Right forelimb (tissue), 1 donor: ENCODE measurements at places on chromosomes 11 and 22.

DNA sequence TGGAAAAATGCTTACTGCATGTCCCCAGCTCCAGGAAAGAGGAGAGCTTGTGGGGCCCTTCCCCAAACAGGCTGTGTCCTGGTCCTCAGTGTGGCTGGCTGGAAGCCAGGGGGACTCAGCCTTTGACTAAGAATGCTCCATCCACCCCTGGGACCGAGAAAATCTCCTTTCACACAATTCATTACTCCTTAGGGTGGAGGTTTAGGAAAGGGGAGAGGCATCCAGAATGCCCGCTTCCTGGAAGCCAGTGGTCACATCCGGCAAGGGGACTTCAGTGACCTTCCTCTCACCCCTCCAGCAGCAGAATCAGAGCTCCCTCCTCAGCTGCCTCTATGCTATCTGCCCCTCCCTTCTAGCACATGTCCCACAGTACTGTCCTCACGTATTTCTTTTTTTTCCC is 21.9 kb downstream of the ATG16L2 start:
- DNase-seq, result no peak

DNA sequence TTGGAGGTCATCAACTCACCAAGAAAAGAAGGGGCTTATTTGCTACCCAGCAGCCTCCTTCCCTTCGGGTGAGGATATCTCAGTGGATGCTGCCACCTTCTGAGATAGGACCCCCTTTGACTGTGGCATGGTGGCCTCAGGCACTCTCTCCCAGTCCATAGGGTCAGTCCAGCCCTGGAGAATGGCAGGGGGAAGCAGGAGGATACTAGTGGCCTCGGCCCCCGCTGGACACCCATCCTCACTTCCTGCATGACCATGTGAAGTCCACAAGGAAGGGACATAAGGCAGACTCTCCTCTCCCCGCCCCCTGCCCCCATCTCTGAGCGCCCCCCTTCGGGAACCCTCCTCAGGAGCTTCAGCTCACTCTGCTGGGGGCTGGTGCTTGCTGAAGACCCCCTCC is 24.4 kb downstream of the TPBGL start:
- DNase-seq, result peak; percentile 38

GRCh38 chr11:11296434-11296833 is 56.6 kb downstream of the CSNK2A3 start:
- DNase-seq, result no peak

DNA sequence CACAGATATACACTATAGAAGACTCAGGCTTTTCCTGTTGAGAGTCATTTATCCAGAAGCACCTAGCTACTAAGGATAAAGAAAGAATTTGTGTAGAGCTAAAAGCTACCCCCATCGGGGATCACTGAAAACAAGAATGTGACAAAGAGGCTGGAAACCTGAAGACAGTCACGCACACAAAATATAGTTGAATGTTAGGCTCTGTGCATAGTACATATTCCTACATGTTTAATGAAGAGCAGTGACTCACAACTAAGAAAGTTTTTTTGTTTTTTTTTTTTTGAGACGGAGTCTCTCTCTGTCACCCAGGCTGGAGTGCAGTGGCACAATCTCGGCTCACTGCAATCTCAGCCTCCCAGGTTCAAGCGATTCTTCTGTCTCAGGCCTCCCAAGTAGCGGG is 8.4 kb downstream of the OR10V1 start:
- no peak for DNase-seq

DNA sequence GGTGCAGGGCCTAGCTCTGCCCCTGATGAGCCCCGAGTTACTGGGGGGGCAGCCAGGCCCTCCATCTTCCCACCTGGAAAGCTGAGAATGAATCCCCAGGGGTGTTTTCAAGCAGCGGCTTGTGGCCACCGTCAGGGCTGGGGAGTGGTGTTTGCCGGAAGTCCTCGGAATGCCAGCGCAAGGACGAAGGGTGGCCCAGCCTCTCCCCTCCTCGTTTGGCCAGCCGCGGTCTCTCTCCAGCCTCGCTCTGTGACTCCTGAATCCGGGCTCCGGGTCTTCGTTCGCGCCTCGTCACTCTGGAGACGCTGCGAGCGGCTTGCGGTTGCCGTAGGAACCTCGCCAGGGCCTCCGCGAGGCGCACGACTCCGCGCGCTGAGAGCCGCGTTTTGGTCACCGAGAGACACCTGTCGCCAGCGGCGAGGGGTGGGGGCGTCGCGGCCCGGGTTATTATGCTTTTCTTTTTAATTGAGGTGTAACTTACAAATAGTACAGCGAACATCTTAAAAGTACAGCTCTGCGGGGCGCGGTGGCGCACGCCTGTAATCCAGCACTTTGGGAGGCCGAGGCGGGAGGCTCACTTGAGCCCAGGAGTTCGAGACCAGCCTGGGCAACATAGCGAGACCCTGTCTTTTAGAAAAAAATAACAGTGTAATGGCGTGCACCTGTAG is 6.3 kb upstream of the KDELR3 start:
- peak; percentile 84 for DNase-seq

DNA sequence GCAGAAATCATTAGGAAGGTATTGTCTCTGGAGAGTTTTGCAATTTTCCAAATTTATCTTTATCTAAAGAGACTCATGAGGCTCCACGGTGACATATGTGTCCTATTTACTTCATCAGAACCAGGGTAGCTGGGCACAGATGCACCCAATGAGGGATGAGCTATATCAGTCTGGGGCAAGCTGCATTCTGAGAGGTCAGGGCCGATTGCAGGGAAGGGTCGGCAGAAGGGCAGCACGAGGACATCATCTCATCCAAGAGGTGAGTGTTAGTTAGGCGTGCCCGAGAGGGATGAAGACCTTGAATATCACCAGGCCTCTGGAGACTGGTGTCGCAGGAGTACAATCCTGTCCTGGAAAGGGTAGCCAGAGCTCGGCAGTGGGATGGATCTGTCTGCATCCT is 41.0 kb upstream of the SPON1 start:
- no peak for DNase-seq

DNA sequence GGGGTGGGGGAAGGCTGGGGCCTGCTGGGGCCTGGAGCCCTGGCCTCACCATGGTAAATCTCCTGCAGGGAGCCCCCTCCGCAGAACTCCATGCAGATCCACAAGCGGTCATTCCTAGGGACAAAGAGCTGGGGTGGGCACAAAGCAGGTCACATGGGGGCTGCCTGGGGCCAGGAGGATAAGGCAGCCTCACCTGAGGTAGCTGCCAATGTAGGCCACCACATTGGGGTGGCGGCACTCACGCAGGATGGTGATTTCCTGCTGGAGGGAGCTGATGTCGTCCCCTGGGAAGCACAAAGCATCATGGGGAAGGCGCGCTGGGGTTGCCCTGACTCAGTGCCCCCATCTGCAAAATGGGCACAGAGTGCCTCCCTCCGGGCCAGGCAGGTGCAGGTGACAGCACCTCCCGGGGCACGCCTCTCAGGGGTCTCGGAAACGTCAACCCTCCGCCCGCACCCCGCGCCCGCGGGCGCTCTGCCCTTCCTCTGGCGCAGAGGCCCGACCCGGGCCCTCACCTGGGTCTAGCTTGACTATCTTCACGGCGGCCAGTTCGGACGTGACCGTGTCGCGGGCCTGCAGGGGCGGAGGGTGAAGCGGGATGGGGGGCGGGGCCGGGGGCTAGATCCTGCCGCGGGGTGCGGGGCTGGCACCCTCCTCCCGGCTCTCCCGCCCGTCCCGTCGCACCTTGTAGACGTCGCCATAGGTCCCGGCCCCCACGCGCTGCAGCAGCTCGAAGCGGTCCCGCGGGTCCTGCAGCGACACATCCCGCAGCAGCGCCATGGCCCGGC is 450 bp downstream of the MAP4K2 start:
- DNase-seq, result peak; percentile 42

GRCh38 chr11:117204283-117205080 is 5.3 kb downstream of the TAGLN start:
- DNase-seq, result no peak

- no peak for DNase-seq
These were observed 1.6 kb downstream of the NR1H3 start for GRCh38 chr11:47259232-47259977.

DNA sequence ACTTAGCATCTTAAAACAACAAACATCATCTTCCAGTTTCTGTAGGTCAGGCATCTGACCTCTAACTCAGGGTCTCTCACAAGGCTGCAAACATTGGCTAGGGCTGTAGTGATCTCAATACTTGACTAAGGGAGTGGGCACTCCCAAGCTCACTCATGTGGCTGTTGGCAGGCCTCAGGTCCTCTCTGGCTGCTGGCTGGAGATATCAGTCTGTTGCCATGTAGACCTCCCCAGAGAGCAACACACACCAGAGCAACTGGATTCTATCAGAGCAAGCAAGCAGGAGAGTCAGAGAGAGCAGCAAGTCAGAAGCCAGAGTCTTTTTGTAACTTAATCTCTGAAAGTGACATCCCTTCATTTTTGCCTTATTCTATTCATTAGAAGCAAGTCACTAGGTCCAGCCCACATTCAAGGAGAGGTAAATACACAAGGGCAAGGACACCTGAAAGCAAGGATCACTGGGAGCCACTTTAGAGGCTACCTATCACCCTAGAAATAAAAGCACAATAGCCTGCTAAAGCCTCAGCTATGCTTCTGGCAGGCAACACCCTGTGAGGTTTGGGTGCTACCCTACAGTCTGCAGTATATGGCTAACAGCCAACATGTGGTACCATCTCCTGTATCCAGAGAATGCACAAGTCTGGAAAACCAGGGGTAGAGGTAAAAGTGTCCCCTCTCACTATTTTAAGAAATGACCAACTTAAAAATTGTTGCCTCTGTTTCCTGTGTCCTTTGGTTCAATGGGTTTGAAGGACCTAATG is 33.5 kb upstream of the CD44 start:
- no peak for DNase-seq

GRCh38 chr11:85809863-85810262 is 1.1 kb downstream of the SYTL2 start:
- peak; percentile 56 for DNase-seq

DNA sequence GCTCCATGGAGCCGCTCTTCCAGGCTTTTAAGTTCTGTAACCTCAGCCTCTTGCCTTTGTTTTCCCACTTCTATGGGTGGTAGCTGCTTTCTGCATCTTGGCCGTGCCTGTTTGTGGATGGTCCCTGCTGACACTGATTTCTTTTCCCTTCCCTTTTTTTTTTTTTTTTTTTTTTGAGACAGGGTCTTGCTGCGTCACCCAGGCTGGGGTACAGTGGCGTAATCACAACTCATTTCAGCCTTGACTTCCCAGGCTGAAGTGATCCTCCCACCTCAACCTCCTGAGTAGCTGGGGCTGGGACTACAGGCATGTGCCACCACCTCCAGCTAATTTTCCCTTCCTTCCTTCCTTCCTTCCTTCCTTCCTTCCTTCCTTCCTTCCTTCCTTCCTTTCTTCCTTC is 57.7 kb upstream of the EP300 start:
- DNase-seq, result no peak

GRCh38 chr22:28254396-28254795 is 335.3 kb upstream of the PITPNB start:
- DNase-seq, result no peak

DNA sequence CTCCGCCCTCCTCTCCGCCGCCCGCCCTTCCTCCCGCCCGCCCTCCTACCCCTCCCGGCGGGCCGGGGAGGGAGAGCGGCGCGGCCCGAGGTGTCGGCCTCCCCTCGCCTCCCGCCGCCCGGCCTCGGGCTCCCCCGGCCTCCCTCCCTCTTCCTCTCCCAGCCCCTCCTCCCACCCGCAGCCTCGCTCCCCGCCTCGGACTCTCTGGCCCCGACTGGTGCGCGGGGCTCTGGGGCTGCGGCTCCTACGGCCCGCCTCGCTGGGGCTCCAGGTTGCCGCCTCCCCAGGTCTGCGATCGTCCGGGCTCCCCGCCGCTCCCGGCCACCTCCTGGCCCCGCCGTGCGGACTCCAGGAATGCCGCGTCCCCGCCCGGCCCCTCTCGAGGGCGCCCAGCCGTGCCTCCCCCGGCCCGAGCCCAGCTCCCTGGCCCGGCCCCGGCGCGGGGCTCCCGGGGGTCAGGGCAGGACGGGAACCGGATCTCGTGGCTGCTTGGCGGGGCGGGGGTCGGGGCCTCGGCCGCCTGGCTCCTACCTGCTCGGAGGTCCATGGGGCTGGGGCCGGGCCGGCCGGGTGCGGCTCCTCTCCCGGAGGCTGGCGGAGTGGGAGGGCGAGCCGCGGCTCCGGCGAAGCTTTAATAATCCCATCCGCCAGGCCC is at the start of gene CLCF1:
Gene CLCF1, minus strand, starts transcription at position 606 of the 655 bp plus-strand sequence. Its CDS starts 59 bp downstream, at position 547.
- DNase-seq, result no peak

- no peak for DNase-seq
These were observed 17.1 kb downstream of the YPEL1 start for GRCh38 chr22:21718499-21718898.

DNA sequence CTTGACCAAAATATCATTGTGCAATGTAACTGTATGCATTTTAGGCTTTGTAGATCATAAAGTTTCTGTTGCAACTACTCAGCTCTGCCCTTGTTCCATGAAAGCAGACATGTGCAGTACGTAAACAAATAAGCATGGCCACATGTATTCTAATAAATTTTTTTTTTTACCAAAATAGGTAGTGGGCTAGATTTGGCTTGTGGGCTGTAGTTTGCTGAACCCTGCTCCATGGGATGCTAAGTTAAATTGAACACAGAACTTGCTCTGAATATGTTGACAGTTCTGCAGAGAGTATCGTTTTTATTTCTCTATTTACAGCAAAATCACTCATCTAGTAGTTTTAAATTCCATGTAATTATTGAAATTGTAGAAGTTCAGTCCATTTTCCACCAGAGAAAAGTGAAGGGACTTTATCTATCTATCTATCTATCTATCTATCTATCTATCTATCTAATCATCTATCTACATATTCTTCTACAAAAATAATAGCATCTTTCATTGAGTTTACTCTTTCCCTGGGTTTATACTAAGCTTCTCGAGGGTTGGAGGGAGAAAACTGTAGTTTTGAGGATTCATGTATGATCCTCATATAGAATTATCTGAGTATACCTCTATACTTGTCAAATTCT is 9.5 kb upstream of the OOSP4A start:
- no peak for DNase-seq

DNA sequence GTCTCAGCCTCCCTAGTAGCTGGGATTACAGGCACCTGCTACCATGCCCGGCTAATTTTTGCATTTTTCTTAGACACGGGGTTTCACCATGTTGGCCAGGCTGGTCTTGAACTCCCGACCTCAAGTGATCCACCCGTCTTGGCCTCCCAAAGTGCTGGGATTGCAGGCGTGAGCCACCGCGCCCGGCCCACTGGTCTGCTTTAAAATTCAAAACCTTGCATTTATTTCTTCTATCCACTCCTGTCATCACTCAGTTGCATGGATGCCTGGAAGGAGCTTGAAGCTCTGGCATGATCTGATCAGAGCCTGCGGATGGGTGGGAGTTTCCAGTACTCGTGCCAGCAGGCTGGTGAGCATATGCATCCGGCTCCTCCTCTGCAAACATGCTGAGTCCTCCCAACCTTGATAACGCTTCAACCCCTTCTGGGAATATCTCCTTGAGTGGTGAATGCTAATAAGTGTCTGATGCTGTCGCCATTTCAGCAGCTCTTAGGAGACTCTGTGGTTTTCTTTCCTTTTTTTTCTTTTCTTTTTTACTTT is 39.6 kb downstream of the UBASH3B start:
- no peak for DNase-seq

DNA sequence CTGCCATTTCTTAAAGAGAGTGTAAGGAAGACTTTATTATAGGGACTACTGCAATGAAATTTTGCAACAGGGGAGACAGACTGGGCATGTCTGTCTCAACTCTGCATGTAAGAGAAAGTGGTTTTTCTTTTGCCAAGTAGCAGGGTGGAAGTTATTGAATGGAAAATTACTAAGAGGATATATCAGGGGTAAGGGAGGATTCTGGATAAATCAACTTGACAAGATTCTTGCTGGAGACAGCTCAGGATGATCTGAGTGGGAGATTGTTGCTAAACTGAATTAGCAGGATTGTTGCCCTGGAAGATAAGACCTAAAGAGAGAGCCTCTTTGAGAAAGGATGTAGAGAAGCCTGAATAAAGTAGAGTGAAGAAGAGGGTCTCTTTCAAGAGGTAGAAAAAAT is 145.8 kb downstream of the LUZP2 start:
- DNase-seq, result no peak
